ENCODE measurements at places on chromosomes 3 and 15. TPM values are rescaled to one million over a fixed set of nuclear protein-coding genes. Genes with fewer than 3 reads are reported as not detected.
A peak's percentile ranks its signal among the peaks of the same experiment; 100 is the strongest.

- DNase-seq: no peak
Measured at GRCh38 chr3:161101609-161102008, 3.5 kb downstream of the B3GALNT1 start.

FRMD5 gene
- 25.5 TPM for total RNA-seq

FEZF2 gene
- total RNA-seq: not detected

DNA sequence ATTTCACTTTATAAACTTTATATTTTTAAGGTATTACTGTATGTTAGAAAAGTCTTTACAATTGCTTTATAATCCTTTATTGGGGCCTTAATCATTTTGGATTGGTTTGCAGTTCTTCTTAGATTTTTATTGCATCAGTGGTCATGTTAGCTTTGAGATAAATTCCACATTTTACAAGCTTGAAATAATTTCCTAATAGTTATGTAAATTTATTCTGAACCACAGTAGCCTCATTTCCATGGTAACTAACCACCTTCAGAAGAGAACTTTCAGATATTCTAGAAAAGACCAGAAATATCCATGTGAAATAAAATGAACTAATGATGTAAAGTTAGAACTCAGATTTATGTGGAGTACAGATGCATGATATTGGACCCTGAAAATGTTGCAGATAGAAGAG is 94.2 kb downstream of the NEO1 start:
- no peak for DNase-seq

DNA sequence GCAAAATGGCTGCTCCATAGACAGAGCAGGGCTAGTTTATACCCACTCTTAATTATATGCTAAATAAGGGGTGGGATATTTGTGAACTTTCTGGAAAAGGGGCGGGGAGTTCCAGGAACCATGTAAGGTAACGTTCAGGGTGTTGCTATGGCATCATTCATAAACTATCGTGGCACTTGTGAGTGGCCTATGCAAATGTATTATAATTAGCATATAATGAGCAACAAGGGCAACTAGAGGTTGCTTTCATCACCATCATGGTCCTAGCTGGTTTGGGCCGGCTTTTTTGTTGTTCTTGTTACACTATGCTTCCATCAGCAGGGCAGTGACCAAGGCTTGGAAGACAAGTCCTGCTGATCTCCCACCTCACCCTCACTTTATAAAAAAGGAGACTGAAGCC is 43.2 kb upstream of the FGD5 start:
- DNase-seq: peak; percentile 16

MESP1 gene
- 2.3 TPM for total RNA-seq

NDN gene
- 51.6 TPM for total RNA-seq

SLC51A gene
- 0.35 TPM for total RNA-seq

GRCh38 chr3:17013571-17013970 is 128.8 kb downstream of the PLCL2 start:
- DNase-seq: no peak

GRCh38 chr3:53224026-53224425 is 31.8 kb downstream of the TKT start:
- no peak for DNase-seq

DNA sequence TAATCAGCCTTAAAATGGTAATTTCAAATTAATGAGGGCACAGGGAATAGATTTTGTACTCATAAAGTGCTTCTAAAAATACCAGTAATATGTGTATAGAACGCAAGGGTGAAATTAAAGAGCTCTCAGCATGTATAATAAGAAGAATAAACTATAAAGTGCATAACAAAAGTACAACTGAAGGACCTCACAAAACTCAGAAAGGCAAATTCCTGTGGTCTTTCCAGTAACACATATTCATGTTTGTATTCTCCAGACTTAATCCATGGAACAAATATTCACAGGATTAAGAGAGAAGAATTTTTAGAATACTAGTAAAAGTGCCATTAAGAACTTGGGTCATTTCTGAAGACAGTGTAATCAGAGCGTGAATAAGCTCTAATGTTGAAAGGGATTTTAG is 646.3 kb downstream of the CADM2 start:
- no peak for DNase-seq

- DNase-seq: peak; percentile 57
Measured at GRCh38 chr15:67190326-67190725, 64.1 kb downstream of the AAGAB start.

DNA sequence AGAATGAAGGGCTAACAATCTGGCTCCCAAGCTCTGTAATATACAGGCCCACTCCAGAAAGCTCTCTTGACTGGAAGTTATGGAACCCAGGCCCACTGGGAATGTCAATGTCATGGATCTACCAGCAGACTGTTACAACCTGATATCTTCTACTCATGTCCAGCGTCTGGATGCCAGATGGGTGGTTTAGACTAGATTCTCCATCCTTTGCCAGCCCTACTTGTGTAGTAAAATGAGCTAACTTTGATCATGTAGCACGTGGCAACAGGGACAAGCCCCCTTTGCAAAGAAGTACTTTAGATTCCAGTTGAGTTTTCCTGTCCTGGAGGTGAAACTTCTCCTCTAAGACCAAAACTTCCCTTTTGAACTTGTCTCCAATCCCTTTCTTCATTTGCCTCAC is 55.1 kb downstream of the HEG1 start:
- DNase-seq: no peak

DNA sequence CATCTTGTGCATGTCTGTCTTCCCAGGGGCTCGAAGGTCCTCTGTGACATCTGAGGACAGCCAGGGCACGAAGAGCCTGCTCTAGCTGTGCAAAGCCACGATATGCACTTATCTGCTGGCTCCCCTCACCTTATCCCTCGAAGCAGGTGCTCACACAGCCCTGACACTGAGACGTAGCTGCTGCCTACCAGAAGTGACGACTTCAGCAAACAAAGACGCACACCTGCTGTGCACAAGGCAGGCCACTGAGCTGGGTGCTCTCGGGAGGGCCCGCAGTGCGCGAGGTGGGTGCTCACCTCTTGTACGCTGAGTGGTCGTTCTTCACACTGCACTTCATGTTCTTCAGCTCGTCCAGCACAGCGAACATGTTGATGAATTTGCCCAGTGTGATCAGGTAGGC is 37.3 kb downstream of the CYFIP1 start:
- DNase-seq: no peak

DNA sequence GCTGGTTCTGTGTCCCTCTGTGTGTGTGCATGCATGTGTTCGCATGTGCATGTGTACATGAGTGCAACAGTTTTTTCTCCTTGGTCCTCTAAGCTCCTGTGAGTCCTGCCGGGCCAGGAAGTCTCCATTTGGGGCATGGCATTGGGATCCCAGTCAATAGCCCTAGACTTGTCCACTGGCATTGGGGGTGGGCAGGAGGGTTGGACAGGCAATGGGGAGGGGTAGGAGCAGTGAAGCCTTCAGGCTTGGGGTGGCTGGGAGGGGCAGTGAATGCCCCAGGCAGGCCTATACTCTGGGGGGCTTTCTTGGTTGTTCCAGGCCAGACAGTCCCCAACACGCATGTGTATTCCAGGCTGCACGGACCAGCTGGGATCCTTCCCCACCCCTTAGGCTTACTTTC is 15.6 kb upstream of the C15orf39 start:
- DNase-seq: no peak

DNA sequence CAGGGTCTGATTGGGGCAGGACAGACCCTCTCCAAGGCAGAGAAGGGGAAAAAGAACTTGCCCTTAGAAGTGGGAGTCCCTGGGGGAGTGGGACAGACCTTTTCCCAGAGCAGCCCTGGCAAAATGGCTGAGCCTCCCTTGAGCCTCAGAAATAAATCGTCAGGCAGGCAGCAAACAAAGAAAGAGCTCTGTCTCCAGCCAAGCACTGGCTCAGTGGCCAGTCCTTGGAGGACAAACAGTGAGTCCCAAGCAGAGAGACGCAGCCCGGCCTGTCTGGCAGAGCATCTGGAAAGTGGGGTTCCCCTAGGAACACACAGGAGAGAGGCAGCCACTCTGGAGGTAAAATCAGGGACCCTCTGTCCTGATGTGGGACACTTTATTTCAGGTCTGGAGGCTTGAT is 1.8 kb downstream of the SLC6A1 start:
- DNase-seq: no peak

- peak; percentile 88 for DNase-seq
Measured at GRCh38 chr3:39146611-39147591, 6.5 kb downstream of the CSRNP1 start.

DNA sequence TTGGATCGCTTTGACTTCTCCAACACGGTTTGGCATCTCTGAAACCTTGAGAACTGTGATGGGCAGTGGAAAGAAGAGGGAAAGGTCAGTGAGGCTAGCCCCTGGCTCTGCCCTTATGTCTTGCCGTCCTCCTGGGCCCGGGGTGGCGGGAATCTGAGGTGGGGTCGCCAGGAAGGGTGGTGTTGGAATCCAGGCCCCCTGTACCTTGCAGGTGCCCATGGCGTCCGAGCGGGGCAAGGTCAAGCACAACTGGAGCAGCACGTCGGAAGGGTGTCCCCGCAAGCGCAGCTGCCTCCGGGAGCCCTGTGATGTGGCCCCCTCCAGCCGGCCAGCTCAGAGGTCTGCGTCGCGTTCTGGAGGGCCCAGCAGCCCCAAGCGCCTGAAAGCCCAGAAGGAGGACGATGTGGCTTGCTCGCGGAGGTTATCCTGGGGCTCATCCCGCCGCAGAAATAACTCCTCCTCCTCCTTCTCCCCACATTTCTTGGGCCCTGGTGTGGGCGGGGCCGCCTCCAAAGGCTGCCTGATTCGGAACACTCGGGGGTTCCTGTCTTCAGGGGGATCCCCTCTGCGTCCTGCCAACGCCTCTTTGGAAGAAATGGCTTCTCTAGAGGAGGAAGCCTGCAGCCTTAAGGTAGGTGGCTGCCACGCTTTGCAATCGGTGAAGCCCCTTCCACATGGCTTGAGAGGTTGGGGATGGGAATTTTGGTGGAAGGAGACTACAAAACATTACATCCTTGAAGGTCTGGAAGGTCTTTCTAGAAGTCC is 907 bp downstream of the TATDN2 start:
- DNase-seq: no peak

DNA sequence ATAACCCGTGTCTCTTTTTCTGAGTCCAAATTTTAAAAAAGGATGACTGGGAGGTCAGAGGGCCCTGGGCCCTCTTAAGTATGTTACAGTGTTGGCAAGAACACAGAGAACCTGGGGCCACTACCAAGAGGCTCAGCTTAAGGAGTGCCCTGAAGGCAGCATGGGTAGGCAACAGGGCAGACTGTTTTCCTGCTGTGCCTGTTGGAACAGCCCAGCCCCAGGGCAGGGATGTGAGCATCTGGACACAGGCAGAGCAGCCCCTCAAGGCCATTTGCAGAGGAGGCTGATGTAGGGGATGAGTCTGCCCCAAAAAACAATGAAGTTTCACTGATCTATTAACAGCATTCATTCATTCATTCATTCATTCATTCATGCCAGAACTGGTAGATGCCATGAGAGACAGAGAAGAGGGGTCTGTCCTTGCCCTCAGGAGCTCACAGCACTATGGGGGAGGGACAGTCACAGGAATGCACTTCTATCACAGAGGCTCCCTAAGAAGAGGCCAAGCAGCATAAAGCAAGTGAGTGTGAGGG is 2.2 kb upstream of the LTF start:
- peak; percentile 49 for DNase-seq

GRCh38 chr3:122773944-122774509 is 19.6 kb downstream of the HSPBAP1 start:
- DNase-seq: no peak

GRCh38 chr15:60708684-60709083 is 229.7 kb upstream of the ICE2 start:
- DNase-seq: no peak

DNA sequence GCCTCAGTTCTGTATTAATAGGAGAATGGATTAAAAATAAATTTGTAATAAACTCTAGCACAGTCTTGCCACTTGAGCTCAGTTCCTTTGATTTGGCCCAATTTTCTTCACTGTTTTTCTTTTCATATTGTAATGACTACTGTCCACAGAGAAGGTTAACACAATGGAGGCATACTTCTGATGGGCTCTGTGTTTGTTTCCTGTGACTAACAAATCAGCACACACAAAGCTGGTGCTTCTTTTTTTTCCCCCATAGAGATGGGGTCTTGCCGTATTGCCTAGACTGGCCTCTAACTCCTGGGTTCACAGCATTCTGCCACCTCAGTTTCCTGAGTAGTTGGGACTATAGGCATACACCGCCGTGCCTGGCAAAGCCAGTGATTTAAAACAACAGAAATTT is 182.2 kb downstream of the GHSR start:
- no peak for DNase-seq

UBA7 gene
- 11.3 TPM for total RNA-seq

NKIRAS1 gene
- total RNA-seq: 18.4 TPM

DNA sequence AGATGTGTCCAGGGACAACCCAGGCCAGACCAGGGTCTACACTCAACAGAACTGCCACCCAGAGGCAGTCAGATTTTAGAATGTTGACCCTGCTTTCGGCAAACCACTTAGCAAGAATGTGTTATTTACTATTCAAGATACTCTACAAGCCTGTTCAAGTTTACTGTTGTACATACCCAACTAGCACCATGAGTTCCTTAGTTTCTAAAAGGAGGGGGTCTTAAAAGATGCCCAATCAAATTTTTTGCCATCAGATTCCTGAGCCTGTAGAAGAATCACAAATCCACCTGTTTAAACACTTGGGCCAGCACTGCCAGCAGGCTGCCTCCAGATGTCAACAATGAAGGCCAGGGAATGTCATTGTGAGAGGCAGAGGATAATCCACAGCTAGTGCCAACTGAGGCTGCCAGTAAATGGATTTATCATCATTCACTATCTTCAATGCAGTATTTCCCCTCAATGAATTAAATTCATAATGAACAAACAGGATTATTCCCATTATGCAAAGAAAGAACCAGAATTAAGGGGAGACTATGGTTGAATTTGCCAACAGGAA is 43.5 kb upstream of the SNRPA1 start:
- no peak for DNase-seq

DNA sequence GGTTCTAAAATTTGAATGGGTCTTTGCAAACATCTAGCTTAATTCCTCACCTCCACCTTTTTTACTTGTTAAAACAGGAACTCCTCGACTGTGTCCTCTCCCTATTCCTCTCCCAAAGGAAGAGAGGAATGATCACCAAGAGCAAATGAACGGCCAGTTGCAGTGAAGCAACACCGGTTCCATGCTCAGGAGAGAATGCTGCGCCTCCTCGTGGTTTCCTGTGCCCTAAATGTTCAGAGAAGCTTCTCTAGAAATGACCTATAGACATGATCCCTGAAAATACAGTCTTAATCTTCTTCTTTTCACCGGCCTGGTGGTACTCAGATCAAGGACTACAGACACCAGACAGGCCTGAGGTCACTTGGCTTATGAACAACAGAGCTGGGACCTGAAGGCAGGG is 65.1 kb upstream of the GUCA1C start:
- no peak for DNase-seq

BUB1B gene
- 0.39 TPM for total RNA-seq

- DNase-seq: no peak
Measured at GRCh38 chr3:193590088-193590856, 2.7 kb upstream of the OPA1 start.

AADACL2 gene
- total RNA-seq: not detected

GRCh38 chr3:124850212-124850611 is 37.0 kb downstream of the ITGB5 start:
- no peak for DNase-seq

- no peak for DNase-seq
Measured at GRCh38 chr3:133954717-133955360, 59.2 kb upstream of the RAB6B start.

Data from right atrium auricular region (tissue), 2 donors.